ENCODE measurements at places on chromosomes 1 and 21.

DNA sequence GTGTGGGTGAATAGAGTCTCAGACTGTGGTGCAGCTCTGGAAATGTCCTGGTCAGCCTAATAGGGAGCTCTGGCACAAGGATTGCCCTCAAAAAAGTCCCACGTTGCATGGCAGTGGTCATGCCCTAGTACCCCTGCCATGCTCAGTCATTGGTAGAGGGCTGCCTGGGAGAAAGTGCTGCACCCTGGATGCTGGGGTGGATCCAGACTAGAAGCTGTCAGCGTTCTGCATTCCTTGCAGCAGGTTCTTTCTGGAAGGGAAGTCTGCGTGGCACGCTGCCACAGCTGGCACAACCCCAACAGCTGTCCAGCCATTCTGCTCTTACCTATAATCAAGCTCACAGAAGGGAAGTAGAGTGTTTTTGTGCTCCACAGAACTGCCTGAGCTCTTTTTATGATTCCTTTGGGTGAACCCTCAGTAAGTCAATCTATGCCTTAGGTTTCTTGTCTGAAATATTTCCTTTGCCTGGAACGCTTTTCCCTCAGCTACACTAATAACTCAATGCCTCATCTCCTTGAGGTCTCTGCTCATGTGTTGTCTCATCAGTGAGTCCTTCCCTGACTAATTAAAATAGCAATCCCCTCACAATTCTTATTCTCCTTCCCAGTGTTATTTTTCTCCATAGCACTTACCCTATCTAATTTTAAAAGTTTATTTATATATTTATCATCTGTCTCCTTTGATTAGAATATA, 61.5 kb upstream of the JAK1 start:
- DNase-seq = no peak

DNA sequence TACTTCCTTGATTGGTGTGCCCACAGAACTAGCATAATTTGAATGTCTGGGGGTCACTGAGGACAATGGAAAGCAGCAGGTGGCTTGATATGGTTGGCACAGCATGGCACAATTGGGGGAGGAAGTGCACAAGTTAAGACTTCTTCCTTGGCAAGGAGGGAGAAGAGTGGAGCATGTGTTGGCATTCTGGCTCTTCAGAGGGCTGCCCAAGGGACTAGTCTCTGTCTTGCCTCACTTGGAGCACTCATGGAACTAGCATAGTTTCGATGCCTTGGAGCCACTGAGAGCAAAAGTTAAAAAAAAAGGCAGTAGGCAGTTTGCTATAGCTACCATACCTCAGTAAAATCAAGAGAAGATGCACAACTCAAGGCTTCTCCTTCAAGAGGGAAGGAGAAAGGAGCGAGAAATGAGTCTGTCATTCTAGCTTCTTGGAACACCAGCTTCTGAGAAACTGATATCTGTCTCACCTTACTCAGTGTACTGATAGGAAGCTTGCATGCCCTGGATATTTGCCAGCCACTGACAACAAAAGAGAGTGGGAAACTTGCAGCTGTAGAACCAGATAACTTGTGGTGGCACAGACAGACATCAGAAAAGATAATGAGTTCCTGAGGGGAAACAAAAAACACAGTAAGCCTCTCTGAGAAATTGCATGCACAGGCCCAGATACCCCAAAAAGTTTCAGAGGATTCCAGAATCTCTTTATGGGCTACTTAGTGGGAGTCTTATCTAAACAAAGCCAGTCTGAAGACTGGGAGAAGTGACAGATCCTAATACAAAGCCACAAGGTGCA, 207.5 kb upstream of the SAMSN1 start:
- no peak for DNase-seq

DNA sequence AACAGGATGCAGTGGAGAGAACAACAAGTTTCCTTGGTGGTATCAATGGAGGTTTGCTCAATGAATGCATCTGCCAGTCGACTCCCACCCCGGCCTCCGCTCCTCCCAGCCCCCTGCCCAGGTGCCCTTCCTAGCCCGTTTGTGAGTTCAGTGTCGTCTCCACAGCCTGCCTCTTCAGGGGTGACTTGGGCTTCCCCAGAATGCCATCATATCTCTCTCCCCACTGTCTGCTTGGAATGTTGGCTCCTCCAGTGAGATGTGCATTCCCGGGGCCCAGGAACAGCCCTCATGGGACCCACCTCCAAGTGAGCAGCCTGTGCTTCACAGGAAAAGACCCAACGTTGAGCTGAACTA, 30.5 kb downstream of the MATN1 start:
- DNase-seq = no peak

DNA sequence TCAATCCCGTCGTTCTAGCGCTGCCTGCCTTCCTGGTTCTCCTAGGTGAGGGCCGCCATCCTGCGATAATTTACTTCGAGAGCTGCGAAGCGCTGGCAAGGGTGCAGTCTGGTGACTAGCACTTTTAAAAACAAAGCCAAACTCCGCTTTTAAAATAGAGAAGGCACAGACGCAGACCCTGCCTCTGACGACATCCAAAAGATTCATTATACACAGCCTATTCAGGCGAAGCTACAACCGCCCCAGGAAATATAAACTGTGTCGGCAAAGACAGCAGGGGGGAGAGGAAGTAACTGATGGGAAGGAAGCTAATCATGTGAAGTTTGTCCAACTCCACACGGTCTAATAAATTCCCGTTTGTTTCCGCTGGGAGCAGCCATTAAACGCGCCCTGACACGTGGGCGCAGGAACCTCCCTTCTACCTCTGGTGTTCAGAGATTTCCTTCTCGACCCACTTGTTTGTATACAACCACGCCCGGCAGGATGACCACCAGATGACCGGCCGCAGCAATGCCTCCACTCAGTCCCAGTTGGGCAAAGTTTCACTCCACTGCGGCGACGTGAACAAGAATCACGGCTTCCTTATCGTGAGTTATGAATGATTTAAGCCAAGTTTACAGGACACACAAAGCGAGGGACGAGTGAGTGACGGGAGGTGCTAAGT, 1.3 kb downstream of the GNG12 start:
- peak; percentile 40 for DNase-seq

- no peak for DNase-seq
Observed at GRCh38 chr1:161772397-161772796, 6.3 kb downstream of the ATF6 start.

DNA sequence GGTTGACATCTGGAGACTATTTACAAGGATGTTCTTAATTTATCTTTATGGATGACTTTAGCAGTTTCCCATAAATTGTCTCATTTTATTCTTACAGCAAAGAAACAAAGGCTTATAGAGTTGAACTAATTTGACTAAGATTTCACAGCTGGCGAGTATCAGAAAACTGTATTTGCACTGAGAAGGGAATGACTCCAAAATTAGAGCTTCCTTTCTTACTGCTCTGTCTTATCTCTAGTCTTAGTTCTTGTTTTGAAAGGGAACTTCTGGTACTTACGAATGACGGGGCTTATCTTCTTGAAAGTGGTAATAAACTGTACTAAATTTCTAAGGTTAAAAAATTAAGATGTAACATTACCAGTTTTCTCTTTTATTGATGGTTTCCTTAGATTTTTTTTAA, 13.6 kb downstream of the CNST start:
- no peak for DNase-seq

- no peak for DNase-seq
Observed at GRCh38 chr1:221734187-221734586, 7.7 kb downstream of the DUSP10 start.

- DNase-seq = no peak
Observed at GRCh38 chr1:207841293-207841692, 69.6 kb downstream of the CD34 start.

DNA sequence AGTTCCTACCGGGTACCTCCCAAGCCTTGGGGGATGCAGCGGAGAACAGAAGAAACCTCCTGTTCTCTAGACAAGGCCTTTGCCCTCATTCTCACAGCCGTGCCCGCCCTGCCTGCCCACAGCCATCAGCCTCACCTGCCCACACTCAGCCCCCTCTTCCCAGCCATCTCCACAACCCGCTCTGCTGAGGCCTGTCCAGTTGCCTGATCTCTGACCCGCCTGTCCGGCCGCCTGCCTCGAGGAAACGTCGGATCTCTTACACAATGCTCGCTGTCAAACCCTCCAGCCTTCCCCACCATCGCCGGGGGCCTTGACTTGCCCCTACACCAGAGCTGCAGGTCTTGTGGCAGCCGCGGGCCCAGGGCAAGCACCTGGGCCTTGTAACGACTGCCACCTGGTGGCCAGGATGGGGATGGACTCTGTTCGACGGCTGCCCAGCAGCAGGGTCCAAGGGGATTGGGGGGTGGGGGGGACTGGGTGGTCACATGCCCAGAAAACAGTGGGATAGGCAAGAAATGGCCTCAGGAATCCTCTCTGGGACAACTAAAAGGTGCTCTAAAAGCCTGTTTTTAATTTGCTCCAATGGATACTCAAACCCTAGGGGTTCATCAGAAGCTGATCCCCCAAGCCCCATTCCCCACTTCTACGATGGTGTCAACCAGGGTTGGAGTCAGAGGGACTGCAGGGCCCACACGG, 31.0 kb downstream of the SLC45A1 start:
- peak; percentile 27 for DNase-seq

GRCh38 chr1:182608845-182609610, 4.8 kb upstream of the RGS16 start:
- DNase-seq = no peak

GRCh38 chr1:156490401-156491032, 10.1 kb downstream of the MEF2D start:
- DNase-seq = no peak

DNA sequence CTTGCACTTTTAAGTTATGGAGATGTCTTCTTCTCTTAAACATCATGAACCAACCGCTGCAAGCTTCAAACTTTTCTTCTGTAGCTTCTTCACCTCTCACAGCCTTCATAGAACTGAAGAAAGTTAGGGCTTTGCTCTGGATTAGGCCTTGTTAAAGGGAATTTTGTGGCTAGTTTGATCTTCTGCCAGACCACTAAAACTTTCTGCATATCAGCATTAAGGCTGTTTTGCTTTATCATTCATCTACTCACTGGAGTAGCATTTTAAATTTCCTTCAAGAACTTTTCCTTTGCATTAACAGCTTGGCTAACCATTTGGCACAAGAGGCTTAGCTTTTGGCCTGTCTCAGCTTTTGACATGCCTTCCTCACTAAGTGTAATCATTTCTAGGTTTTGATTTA, 43.0 kb upstream of the RGL1 start:
- no peak for DNase-seq

GRCh38 chr1:247357052-247357780, 25.5 kb upstream of the ZNF496 start:
- no peak for DNase-seq

- DNase-seq = no peak
Observed at GRCh38 chr1:216498277-216498676, 75.0 kb upstream of the USH2A start.

GRCh38 chr1:110630839-110631663, 24.9 kb upstream of the KCNA2 start:
- DNase-seq = peak; percentile 43

- no peak for DNase-seq
Observed at GRCh38 chr1:210690236-210690635, 361.5 kb downstream of the HHAT start.

- no peak for DNase-seq
Observed at GRCh38 chr1:231194843-231195516, 33.1 kb downstream of the TRIM67 start.
